ENCODE measurements at places on chromosomes 7 and 10.

- no peak for DNase-seq
Measured at GRCh38 chr10:48613016-48613415, 8.1 kb upstream of the ARHGAP22 start.

DNA sequence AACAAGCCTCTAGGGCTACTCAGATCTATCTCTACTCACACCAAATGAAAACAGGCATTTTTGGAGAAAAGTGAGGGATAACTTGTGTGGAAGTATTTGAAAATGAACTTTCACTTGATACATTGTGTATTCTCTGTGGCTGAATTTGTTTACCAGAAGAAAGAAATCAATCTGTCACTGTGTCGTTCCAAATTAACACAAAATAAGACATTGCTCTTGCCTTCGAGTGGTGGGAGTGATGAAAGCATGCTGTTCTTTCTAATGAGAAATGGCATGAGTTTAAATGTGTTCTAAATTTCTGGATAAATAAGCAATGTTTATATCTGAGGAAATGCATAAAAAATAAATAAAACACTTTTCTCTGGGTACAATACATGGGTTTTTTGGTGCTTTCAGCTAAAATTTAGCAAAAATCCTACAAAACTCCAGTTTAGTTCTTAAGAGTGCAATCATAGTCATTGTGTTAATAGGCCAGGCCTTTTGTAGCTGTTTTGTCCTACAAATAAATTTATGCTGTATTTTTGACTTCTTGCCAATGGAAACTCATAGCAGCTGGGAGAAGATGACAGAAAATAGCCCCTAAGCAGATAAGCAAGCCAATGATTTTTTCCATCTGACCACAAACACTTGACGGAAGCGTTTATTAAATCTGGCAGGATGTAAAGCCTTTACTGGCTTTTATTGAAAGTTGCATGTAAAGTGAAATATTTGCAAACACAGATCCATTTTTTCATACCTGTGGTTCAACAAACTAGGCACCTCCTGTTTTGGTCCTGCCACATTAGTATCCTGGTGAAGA, 1064.1 kb upstream of the GHITM start:
- DNase-seq: no peak

- no peak for DNase-seq
Measured at GRCh38 chr7:18200855-18201254, 173.2 kb upstream of the PRPS1L1 start.

DNA sequence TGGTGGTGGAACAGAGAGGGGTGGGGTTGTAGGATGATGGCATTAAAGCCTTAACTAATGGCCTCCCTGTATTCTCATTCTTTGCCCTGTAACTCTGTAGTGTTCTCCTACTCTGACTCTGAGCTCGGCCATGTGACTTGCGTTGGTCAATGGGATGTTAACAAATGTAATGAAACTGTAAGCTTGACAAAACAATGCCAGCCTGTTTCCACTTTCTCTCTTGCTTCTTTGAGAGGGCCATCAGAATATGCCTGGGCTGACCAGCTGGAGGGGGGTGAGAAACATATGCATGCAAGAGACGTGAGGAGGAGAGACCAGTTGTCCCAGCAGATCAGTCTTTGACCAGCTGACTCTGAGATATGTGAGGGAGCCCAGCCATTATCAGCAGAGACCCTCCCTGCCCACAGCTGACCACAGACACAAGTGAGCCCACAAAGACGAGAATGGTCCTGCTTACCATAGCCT, 100.6 kb downstream of the ICA1 start:
- no peak for DNase-seq

GRCh38 chr7:30062587-30062986, 34.4 kb downstream of the PLEKHA8 start:
- no peak for DNase-seq

DNA sequence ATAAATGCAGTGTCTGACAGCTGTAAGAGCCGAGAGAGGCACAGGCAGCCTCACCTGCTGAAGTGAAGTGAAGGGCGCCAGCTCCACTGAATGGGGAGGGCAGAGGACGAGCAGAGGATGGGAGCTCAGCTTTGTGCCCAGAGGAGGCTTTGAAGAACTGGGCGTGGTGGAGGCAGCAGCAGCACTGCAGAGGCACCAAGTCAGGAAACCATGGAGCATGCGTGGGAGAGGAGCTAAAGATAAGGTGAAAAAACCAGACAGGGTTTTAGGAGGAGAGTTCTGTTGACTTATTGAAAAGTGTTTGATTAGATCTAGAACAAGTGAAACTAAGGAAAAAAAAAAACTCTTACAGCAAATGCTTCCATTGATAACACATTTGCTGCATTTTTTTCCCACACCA, 216.4 kb downstream of the CXCL12 start:
- no peak for DNase-seq

GRCh38 chr10:93475871-93476270, 6.3 kb downstream of the MYOF start:
- no peak for DNase-seq

GRCh38 chr10:129792141-129792540, 171.9 kb downstream of the EBF3 start:
- DNase-seq: no peak

GRCh38 chr7:138833596-138833995, 35.6 kb upstream of the ATP6V0A4 start:
- DNase-seq: no peak

DNA sequence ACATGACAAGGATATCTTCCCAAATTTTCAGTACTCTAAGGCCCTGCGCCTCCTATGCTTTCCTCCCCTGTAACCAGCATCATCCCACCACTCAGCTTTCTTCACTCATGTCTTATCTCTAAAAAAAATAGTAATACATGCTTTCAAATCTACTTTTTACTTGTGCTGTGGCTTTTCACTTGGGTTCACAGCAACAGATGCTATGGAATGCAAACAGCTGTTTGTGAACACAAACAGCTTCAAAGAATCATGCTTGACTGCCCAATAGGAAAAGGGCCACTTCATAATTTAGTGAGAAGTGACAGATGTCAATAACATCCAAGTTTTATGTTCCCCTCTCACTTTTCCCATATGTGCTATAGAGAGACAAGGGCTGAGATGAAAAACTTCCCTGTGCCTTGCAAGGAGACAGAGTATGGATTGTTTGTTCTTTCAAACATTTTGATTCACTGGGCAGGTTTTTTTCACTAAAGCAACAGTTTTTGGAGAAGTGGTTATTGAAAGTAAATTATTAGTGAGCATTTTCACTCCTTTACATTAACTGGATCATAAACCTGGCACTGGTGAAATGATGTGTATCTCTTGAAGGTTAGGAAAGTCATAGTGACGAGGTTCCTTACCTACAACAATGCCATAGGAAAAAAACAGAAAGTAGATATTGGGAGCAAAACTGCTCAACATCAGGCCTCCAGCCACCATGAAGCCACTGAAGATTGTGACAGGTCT, 37.3 kb downstream of the SLC16A9 start:
- DNase-seq: no peak

DNA sequence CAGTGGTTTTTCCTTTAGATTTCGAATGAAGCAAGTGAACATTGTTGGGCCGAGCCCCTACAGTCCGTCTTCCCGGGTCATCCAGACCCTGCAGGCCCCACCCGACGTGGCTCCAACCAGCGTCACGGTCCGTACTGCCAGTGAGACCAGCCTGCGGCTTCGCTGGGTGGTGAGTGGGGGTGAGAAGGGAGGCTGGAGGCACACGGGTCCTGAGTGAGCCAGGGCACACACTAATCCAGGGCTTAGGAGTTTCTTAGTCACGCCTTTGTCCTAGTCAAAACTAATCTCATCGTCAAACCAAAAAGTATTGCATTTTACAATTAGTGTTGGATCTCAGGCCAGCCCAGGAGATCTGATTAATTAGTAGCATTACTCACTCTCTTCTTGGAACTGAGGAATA, 568.8 kb upstream of the FOXK1 start:
- no peak for DNase-seq

DNA sequence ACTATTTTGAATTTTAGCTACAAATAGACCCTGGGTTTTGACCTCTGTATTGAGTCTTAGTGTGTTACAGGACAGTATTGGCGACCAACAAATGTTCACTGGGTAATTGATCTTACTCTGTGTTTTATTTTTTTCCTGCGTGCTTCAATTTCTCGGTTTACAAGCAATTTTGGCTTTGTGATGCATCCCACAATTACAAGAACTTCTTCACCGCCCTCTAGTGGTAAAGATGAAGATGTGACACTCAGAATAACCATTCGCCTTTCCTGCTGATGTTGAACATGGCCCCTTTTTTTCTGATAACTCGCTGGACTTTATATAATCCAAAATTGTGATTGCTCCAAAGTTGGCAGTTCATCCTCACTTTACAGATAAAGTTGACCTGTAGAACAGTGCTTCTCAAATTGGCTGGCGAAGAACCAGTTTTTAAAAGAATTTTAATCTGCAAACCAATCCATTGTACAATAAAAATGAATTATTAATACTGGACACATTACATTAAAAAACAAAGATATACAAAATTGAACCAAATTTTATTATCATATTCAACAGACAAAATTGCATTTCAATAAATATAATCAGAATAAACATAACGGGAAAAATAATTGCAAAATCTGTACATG, 20.2 kb upstream of the SMC3 start:
- no peak for DNase-seq

- no peak for DNase-seq
Measured at GRCh38 chr10:48768144-48768766, 83.6 kb downstream of the WDFY4 start.

- no peak for DNase-seq
Measured at GRCh38 chr7:143238289-143238980, 16.6 kb downstream of the TAS2R40 start.

DNA sequence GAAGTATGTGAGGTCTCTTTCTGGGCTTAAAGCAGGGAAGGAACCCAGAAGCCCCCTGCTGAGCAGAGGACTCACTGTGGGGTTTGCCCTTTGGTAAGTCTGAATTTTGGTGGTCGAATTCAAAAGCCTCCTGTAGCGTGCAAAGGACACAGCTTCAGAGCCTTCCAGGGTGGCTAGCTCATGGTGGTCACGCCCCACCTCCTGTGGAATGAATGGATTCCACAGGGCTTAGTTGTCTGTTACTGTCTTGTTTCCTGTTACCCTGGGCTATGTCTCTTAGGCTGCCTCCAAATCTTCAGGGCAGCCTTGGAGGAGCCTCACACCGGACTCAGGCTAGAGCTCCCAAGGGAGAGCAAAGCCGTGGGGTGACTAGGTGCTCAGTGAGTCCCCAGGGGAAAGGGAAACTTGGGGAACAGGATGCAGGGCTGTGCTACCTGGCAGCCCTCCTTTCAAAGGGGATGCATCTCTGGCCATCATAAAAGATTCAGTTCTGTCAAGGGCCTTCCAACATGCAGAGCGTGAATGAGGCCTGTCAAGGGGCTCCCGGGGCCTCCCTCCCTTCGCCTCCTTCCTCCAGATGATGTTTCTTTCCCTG, 211.7 kb downstream of the CCSER2 start:
- no peak for DNase-seq

Measured in activated effector memory CD4-positive, alpha-beta T cell treated with anti-CD3 and anti-CD28 coated beads, Interleukin-2, amount 50 U/mL, for 16 hours (primary cell).